Substantia nigra (tissue), 51 donors: ENCODE measurements at places on chromosomes 13 and 19.

DNA sequence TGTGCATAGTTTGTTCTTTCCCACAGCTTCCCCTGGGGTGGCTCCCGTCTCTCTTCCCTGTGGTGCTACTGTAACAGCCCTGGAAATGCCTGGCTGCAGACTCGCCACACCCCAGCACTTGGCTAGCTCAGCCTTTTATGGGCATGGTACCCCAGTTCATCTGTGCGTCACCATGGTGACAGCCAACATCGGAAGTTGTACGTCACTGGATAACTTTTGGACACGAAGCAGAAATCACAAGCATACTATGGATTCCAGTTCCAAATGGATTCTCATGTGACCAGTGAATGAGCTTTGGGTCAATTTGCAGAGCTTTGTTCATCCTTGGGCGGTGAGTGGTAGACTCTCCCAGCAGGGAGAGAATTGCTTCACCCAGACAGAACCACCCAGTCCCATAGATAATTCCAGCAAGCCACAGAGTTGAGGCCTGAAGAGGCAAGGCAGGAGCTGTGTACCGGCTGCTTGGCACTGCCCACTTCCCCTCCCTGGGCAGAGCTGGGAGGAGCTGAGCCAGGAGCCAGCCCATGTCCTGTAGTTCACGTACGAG lies 54.4 kb downstream of the COL4A2 start:
- no peak for DNase-seq

DNA sequence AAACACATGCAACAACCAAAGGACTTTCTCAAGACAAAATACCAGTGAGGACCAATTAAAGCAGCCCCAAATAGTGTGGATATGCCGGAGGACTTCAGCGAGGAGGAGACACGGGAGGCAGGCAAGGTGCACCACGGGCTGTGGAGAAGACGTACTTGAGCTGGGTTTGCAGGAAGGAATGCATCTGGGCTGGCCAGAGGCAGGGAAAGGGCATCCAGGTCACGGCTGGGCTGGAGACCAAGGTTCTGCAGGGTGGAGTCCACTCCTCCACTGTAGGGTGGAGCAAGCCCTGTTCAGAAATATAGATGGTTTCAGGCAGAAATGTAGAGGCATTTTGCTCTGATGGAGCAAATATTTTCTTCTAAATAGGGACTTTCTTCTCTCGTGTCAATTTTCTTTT lies 36.6 kb upstream of the MEDAG start:
- no peak for DNase-seq

DNA sequence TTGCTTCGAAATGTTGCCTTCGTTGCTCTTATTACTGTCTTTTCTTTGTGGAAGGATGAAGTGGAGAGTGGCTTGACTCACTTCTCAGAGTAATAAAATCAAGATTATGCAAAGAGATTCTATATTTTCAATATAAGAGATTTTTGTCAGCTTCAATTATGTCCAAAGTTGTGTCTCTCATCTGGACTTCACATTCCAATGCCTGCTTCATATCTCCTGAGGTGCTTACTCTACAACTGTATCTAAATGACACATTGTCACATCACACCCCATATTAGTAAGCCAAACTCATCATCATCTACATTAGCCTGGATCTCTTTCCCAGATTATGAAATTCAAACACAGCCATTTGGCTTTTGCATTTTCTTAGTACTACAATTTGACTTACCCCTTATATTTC lies 409.4 kb downstream of the DACH1 start:
- no peak for DNase-seq

GRCh38 chr13:51679616-51680015 lies 95.4 kb downstream of the WDFY2 start:
- no peak for DNase-seq

DNA sequence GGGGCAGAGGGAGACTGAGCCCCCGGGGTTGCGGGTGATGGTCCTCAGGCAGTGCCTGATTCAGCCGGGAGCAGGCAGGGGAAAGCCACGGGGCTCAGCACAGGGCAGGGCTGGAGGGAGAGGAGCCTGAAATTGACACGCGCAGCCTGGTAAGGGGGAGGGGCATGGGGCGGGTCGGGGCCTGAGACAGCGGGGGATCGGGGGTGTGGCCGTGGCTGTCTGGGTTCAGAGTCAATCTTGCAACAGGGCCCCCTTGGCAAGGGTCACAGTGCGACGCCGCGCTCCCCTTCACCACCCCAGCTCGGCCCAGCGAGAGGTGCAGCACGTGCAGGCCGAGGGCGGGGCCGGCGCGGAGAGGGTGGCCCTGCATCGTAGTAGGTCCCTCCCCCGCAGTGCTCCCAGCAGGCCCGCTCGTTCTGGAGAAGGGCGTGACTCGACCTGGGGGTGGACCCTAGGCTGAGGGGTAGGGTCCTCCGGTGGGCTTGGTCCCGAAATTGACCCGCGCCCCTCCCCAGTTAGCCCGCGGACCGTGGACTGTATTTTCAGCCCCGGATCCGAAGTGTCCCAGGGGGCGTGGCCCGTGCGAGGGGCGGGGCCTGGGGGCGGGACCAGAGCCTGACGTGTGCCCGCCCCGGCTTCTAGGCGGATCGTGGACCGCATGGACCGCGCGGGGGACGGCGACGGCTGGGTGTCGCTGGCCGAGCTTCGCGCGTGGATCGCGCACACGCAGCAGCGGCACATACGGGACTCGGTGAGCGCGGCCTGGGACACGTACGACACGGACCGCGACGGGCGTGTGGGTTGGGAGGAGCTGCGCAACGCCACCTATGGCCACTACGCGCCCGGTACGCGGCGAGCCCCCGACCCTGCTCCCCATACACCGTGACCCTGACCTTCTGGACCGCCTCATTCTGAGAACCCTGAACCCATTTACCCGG lies 6.0 kb downstream of the RCN3 start:
- no peak for DNase-seq

- peak; percentile 70 for DNase-seq
Observed at GRCh38 chr19:2060884-2061494, 9.9 kb upstream of the MKNK2 start.

DNA sequence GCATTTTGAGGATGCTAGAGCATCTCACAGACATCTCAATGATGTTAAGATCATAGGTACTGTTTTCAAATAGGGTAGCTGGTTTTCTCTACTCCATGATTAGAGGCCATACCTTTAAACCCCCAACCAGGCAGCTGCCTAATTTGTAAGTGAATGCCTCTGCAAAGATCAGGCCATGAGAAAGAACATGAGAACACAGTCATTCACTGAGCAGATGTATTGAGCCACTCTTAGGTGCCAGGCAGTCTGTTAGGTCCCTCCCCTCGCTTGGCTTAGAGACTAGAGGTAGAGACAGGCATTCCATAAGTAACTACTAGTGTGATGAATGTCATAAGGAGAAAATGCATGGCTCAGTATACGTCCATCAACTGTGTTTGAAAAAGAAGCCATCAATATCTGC lies 410.0 kb downstream of the FGF9 start:
- DNase-seq, result no peak

DNA sequence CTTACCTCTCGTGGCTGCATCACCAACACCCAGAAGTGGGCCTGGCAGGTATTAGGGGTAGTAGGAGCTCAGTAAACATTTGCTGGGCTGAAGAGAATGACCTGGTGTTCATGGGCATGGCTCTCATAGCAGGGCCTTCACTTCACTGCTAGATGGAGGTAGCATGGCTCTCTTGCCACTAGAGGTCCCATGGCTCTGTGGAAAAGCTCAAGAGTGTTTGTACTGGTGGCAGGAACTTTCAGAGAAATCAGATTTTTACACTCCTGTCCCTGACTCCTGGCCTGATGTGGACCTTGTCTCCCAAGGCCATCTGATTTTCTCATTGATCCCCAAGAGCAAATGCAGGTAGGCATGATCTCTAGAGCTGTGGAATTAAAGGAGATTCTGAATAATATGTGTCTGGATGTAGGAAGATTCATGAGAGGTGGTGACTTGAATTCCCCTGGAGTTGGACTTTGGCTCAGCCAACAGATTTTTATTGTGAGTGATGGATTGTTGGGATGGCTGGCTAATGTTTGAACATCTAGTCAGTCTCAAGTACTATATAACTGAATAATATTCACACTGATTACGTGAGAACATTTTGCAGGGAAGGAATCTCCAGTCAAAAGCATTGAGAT lies 5.7 kb downstream of the ZNF574 start:
- no peak for DNase-seq

GRCh38 chr13:26050568-26051230 lies 1.1 kb downstream of the SHISA2 start:
- DNase-seq, result peak; percentile 27

DNA sequence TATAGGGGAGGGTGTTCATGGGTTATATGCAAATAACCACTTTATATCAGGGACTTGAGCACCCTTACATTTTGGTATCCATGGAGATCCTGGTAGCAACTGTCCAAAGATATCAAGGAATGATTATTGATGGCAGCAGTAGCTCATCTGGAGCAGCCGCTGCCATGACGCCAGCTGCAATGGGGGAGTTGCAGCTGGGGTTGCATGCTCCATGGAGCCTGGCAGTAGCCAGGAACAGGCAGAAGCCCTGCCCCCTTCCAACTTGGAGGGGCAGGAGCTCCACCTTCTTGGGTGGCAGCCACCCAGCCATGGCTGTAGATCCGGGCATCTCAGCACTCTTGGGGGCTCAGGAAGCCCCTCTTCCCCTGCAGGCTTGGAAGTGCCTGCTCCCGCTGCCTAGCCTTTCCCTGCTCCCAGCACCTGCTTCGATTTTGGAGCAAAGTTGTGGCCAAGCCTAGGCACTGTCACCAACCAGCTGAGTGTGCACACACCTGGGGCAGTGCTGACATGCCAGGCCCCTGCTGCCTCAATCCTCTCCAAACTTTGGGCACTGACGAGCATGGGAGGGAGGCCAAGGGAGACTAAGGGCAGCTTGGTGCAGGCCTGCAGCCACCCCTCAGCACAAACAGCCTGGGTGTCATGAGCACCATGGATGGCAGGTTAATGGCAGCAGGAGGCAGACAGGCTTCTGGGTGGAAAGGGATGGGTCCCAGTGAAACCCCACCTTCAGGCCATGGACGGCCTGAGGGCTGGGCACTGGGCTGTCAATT lies 235.6 kb upstream of the CSNK1A1L start:
- no peak for DNase-seq

DNA sequence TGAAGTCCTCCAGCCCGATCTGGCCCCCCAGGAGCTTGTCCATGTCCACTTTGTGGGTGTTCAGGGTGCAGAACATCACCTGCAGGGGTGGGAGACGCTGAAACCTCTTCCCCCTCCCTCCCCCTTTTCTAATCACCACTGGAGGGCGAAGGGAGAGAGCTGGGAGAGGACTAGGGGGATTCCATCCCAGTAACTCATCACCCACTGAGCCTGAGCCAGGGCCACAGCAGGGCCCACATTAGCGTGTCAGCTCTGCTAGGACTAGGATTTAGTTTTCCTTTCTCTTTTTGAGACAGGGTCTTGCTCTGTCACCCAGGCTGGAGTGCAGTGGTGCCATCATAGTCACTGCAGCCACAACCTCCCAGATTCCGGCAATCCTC lies 5.5 kb upstream of the PTGER1 start:
- no peak for DNase-seq

GRCh38 chr13:48827709-48828108 lies 148.0 kb upstream of the FNDC3A start:
- no peak for DNase-seq

DNA sequence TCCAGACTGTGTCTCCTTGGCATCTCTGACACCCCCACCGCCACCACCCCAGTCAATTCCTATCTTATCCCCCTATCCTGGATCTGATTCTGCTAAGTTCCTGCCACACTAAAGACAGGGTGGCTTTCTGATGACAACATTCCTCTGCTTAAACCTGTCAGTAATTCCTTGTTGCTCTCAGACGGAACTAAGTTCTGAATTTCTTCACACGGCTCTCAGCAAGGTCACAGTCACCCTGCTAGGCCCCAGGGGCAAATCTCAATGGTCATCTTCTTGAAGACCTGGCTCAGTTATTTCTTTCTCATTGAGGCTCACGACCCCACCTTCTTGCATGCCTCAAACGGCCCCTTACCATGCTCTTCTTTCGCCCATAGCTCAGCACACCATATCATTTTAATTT lies 7.6 kb downstream of the ALOX5AP start:
- no peak for DNase-seq

DNA sequence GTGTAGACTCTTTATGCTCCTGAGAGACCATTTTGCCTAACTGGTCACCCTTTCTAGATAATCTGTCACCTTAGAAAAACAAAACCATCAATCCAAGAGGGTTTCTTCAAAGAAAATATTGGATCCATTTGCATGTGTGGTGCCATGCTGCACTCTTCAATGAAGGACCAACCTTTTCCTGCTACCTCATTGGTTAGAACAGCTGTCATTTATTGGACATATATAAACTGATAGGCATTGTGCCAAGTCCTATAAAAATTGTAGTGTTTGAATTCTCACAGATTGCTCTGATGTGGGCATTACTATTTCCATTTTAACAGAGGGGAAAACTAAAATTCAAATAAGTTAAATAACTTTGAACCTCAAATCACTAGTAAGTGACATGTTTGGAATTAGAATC lies 333.2 kb downstream of the MYO16 start:
- DNase-seq, result no peak

GRCh38 chr19:42343344-42344110 lies 18.1 kb downstream of the MEGF8 start:
- DNase-seq, result no peak

- DNase-seq, result no peak
Observed at GRCh38 chr19:30733826-30734550, 361.8 kb downstream of the ZNF536 start.

- no peak for DNase-seq
Observed at GRCh38 chr13:99431927-99432608, 69.2 kb upstream of the TM9SF2 start.

- no peak for DNase-seq
Observed at GRCh38 chr13:94419925-94420305, 59.6 kb downstream of the DCT start.

GRCh38 chr13:92602560-92602959 lies 624.0 kb upstream of the GPC6 start:
- DNase-seq, result no peak

DNA sequence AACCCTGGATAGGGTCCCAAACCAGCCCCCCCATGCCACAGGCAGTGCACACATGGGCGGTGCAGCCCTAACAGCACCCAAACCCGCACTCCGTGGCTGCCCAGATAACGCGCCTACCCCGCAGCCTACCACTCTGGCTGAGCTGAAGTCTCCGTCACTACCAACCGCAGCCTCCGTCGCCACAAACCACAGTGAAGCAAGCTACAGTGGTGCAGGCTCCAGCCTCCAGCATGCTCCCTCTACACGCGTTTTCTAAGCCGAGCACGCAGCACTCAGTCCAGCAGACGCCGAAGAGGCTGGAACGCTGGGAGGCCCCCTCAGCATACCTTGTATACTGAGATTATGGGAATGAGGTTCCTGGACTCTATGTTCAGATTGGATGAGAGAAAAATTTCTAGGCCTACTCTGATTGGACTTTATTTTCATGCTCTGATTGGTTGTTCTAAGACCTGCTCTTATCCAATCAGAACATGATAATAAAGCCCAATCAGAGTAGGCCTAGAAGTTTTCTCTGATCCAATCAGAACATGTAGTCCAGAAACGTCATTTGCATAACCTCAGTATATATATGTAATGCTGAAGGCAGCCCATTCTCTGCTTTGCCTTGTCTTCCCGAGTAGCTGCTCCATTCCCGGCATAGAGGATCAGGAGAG lies 56.7 kb upstream of the C1QTNF9B start:
- no peak for DNase-seq
